ENCODE measurements at places on chromosomes 11 and 22.
A peak's percentile ranks its signal among the peaks of the same experiment; 100 is the strongest.

DNA sequence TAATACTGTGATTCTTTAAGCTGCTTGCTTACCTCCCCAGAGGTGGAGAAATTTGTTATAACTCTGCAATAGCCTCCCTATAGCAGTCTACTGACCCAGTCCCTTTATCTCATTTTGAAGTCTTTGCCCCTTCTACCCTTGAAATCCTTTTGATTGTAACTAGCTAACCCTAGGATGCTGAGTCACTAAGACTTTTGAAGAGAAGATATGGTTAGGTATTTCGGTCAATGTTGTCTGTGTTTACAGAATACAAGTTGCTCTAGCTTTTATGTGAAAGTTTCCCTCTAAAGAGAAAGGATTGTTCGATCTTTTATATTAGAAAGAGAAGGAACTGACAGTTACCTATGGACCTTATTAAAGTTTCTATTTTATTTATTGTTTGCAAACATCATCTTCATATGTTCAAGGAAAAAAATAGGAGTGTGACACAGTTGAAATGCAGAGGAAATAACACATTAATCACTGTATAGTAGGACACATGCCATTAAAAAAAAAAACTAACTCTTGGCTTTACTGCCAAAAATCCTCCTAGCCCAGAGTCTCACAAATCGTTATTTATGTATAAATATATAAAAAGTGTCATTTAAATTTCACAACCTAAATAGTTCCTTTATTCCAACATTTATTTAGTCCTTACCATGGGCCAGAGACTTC, 3.1 kb downstream of the HYLS1 start:
- no peak for DNase-seq

- no peak for DNase-seq
Measured at GRCh38 chr11:23391031-23391430, 530.8 kb upstream of the CCDC179 start.

DNA sequence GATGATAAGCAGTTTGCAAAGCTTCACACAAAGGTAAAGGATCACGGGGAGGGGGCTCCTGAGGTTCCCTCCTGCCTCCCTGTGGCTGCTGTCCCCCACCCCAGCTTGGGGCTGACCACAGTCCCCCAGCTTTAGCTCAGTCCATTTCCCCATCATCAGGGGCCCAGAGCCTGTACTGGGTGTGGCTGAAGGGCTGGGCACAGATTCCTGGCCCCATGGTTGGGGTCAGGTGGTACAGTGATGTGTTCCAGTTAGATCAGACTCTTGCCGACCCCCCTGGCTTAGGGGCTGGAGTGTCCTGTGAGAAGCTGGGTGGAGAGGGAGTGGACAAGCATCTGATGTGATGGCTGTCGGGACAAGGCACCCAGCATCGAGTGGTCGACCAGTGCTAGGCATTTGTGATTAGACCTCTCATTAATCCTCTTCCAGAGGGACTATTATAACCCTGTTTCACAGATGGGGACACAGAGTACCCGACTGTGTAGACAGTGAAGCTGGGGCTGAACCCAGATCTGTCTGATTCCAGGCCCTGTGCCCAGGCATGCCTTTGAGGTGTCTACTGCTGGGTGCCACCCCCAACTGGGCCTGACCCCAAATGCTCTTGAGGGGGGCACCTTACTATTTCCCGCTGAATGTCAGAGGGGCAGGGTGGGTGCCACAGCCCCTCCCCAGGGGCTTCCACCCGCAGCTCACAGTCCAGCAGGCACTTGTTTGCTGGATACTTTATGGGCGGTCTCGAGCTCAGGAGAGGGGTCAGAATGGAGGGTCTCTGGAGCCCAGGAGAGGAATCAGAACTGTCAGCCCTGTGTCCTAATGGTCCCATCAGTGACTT, 4.3 kb downstream of the SHANK3 start:
- no peak for DNase-seq

DNA sequence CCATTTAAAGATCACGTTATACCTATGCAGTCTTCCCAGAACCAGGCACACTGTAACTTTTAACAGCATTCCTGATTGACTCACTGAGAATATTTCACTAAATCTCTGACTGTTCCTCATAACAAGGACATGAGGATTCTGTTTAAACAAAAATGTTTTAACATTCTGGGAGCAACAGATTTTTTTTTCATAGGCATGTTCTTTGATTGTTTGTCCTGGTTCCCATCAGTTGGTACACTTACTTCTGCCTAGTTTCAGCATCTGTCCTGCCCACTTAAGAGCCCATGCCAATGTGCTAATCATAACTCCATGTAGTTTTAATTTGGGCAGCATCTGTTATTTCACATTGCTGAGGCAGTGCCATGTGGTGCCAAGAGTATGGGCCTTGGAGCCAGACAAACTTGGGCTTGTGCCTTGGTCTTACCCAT, 138.5 kb upstream of the CTSC start:
- no peak for DNase-seq

DNA sequence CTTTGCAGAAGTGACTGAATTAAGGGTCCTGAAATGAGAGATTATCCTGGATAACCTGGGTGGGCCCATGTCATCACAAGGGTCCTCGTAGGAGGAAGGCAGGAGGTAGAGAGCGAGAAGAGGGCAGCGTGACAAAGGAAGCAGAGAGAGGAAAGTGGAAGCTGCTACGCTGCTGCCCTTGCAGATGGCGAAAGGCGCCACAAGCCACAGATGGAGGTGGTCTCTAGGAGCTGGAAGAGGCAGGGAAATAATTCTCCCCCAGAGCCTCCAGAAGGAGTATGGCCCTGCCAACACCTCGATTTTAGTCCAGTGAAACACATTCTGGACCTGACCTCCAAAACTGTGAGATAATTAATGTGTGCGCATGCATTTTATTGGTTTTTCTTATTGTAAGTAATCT, 13.4 kb downstream of the TMEM184B start:
- DNase-seq = no peak

- DNase-seq = no peak
Measured at GRCh38 chr11:120308081-120308480, 17.0 kb upstream of the TLCD5 start.

- no peak for DNase-seq
Measured at GRCh38 chr11:116707161-116707629, 65.6 kb downstream of the BUD13 start.

- peak; percentile 97 for DNase-seq
Measured at GRCh38 chr22:30875481-30876215, 92.9 kb downstream of the MORC2 start.

- no peak for DNase-seq
Measured at GRCh38 chr11:69645801-69646492, 5.0 kb downstream of the CCND1 start.

- DNase-seq = no peak
Measured at GRCh38 chr11:27120211-27120610, 79.6 kb downstream of the BBOX1 start.

DNA sequence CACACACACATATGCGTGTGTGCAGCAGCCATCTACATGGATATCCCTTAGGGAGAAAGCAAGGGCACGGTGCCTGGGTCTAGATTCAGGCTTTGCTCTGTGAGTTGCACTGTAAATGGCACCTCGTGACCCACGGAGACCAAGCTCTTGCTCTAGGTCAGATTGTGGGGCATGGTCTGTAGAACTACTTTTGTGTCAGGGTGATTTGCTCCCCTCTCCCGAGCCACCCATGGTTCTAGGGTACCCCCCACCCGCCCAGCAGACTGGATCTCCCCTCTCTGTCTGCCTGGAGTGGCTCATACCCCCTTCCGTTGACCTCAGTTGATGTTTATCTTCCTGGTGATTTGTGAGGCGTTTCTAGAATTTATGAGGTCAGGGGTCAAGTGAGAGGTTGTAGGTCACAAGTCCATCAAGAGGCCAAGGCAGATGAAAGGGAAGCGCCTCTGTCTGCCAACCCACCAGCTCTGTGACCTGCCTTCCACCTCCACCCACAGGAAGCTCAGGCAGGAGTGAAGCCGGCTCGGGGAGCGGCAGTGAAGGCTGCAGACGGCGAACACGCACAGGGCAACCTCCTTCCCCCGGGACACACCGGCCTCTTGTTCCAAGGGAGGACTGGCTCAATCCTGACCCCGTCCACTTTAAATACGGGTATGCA, 76.2 kb upstream of the TTLL12 start:
- no peak for DNase-seq

DNA sequence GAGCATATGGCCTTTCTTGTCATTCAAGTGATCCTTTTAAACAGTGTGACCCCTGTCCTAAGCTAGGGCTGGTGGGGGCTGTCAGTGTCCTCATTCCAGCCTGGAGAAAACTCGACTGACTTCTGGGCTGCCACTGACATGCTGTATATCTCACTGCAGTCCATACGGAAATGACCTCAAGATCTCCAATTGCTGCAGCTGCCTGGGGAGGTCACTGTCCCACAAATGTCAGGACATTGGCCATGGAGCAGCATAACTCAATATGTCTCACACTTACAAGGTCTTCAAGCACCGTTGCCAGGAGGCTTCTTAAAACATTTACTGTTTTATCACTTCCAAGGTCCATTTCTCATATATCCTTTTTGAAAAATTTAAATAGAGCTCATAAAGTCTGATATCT, 27.8 kb upstream of the CSNK2A3 start:
- DNase-seq = no peak

GRCh38 chr11:107827041-107827440, 31.5 kb downstream of the SLC35F2 start:
- no peak for DNase-seq

DNA sequence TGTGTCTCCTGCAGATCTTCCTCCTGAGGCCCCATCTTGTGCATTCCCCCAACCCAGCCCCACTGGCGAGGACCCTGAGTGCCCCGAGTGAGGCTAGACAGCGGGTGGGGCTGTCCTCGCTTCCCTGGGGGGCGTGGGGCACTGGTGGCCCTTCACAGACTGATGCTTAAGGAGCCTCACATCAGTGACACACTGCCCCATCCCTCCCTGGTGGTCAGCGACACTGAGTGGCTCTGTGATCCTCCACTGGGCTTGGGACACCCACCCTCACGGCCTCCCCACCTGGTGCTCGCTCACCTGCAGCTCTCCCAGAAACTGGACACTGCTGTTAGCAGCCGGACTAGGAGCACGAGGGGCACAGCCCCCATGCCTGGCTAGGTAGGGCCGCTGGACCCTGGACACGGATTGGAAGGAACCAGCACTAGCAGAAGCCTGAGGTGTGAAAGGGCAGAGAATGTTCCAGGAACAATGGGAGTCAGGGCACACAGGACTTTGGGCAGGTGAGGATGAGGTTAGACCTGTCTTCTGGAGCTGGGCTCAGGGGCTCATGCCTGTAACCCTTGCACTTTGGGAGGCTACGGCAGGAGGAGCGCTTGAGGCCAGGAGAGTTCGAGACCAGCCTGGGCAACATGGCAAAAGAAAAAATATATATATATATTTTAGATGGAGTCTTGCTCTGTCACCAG, 23.2 kb upstream of the TXNRD2 start:
- DNase-seq = no peak

DNA sequence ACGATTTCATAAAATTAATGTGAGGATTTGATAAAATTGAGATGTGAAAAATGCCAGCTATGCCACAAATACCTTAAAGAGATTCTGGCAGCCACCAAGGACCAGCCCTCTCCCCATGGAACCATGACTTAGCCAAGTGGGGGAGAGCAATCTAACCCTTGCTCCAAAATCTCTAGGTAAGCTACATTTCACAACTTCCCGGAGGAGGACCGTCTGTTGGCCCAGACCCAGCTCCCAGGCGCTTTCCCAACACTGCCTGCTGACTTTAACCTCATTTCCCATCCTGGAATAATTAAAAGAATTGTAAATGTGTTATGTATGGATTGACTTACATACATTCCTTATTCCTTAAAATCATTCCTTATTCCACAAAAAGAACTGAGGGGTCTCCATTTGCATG, 47.5 kb upstream of the TENM4 start:
- DNase-seq = no peak

- no peak for DNase-seq
Measured at GRCh38 chr22:38724926-38725571, 19.3 kb downstream of the GTPBP1 start.

DNA sequence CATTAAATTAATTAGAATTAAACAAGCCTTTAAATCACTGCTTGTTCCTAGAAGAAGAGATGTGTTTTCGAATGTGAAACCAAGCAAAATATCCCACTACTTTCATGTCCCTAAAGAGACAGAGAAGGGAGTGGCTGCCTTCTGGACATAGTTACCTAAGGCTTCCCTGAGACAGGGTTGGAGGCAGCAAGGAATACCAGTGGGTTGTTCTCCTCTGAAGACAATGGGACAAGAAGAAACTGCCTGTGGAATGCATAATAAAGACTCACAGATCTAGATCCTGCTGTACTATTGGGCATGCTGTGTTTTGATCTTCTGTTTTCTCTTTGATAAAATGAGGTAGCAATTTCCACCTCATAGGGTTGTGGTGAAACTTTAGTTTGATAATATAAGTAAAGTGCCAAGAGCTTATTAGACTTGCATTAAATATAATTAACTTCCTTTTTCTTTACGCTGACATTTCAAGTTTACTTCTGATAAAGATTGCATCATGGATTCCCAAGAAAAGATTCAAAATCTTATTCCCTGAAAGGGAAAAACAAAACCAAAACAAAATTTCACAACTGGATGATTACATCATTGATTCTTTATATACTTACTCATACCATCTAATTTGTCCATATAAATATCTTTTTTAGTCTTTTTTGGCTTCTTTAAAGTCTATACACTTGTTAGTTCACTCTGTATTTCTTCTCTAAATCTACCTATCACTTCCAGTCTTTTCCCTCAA, 621.3 kb downstream of the ETS1 start:
- DNase-seq = no peak

- no peak for DNase-seq
Measured at GRCh38 chr11:34158661-34159060, 53.2 kb downstream of the NAT10 start.

GRCh38 chr11:95659088-95659487, 130.5 kb downstream of the FAM76B start:
- DNase-seq = no peak

DNA sequence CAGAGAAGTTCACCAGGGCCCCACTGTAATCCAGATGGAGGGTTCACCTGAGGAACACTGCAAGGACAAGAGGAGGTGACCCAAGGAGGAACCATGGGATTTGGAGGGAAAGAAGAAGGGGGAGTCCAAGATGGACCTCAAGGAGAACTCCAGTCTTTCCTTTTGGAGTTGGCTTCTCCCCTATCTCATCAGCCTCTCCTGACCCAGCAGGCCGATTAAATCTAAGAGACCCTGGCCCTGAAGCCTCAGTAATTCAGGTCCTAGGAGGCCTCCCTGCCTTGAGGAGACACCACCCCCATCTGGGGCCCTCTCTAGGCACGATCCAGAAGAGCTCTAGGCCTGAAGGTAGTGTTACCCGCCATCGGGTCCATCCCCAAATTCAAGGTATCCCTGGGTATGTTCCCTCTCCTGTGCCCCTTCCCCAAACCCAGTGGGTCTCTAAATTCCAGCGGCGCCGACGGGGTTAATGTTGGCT, 15.1 kb upstream of the DGKZ start:
- no peak for DNase-seq

DNA sequence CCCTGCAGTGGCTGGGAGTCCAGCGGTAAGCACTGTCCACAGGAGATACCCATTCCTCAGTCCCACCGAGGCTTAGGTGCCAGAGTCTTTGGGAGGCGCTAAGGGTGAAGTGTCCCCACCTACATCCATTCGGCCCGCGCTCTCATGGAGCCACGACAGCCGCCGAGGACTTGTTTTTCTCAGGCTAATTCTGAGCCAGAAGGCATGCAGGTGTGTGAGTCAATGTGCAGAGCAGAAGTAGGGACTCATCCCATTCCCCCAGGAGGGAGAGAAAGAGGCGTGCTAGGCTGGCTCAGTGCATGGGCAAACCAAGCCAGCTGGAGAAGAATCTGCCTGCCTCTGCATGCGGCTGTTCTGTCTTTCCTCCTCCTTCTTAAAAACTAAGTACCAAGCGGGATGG, 46.6 kb downstream of the KCNC1 start:
- no peak for DNase-seq

- DNase-seq = no peak
Measured at GRCh38 chr22:36828815-36829214, 12.0 kb upstream of the PVALB start.
